ENCODE measurements at places on chromosomes 1 and 21. TPM values are rescaled to one million over a fixed set of nuclear protein-coding genes. Genes with fewer than 3 reads are reported as not detected.

DNA sequence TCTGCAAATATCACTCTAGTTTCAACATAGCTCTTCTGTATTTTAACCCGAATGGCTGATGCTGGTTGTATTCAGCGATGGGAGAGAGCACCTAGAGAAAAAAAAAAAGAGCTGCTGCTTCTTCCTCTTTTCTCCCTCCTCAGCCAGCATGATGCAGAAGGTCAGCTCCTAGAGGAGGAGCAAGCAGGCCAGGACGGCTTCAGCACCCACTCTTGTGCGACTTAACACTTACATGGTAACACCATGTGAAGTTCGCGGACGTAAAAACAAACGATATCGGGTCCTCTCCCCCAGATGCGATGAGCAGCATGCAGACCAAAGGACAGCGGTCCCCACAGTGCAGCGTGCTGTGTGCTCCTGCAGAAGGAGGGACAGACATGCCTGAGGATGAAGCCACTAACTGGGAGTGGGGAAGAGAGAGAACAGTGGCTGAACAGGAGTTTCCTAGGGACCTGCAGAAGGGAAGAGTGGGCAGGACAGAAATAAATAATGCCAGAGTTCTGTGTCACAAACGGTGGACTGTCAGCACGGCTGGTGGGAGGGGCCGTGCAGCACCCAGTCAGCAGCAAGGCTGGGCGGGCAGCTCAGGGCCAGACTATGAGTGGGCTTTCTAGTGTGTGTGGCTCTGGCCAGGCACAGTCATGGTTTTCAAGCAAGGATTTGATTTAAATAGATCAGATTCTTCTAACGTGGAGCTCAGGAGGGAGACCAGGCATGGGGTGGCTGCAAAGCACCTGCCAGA lies 11.4 kb upstream of the B3GALT5 start:
- DNase-seq: no peak

GRCh38 chr1:183633676-183634343 lies 1.8 kb downstream of the ARPC5 start:
- DNase-seq: no peak

- no peak for DNase-seq
These were observed 508.0 kb downstream of the PLPP3 start for GRCh38 chr1:56071351-56071750.

GRCh38 chr1:229694053-229694693 lies 68.1 kb downstream of the URB2 start:
- peak; percentile 90 for DNase-seq

DNA sequence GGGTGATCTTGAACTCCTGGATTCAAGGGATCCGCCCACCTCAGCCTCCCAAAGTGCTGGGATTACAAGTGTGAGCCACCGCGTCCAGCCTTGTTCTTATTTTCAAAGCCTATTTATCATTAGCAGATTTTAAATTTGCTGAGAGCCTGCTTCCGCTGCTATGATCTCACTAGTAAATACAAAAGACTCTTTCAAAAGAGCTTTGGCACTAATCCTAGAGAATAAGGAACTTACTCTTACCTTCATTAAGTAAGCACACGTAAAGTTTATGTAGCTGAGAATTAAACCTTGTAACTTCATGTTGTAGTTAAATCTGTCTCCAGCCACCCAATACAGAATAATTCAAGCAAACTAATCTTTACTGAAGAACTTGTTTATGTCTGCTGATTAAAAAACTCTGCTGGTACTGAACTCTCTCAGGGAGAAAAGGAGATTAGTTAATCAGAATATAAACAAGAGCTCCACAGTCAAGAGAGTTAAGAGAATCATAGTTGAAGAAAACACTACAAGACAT lies 72.3 kb downstream of the RUSC1 start:
- no peak for DNase-seq

- peak; percentile 73 for DNase-seq
These were observed 458 bp upstream of the ALPL start for GRCh38 chr1:21508580-21509350.

DNA sequence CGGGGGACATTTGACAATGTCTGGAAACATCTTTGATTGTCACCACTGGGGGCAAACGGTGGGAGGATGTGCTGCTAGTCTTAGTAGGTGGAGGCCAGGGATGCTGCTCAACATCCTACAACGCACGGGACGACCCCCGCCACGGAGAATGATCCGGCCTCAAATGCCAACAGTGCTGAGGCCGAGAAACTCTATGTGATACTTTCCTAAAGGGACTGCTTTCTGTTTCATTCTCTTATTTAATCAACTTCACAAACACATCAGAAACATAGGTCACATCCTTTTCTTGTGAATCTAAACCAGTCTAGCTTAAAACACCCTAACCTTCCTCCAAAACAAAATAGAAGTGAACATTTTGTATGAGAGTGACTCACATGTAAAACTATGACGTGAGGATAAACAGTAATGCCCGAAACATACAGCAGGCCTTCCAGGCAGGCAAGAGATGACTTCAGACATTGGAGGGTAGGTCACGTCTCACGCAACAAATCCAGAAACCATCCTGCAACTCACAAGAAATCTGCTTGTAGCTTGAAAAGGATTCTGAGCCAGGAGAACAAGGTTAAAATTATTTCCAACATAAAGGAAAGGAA lies 37.2 kb upstream of the ETS2 start:
- no peak for DNase-seq

GRCh38 chr1:156502391-156502893 lies 1.9 kb upstream of the MEF2D start:
- no peak for DNase-seq

DNA sequence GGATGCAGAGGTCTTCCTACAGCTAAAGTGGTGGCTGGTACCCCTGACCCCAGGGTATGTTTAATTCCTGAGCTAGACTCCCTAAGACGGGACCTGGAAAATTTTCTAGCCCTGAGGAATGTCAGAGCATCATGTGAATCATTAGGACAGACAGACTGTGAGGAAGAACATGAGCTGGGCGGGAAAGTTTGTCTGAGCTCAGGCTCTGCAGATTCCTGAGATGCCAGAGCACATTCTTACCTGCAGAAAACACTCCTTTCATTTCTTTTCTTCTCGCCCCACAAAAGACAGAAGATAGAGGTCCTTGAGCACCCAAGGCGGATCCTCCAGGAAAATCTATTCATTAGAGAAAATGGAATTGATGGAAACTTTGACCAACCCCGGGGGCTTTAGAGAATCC lies 6.5 kb downstream of the CAPN2 start:
- no peak for DNase-seq

GRCh38 chr1:7393136-7393535 lies 378.0 kb upstream of the VAMP3 start:
- DNase-seq: no peak

- DNase-seq: no peak
These were observed 69.6 kb downstream of the DMAP1 start for GRCh38 chr1:44282704-44283426.

DNA sequence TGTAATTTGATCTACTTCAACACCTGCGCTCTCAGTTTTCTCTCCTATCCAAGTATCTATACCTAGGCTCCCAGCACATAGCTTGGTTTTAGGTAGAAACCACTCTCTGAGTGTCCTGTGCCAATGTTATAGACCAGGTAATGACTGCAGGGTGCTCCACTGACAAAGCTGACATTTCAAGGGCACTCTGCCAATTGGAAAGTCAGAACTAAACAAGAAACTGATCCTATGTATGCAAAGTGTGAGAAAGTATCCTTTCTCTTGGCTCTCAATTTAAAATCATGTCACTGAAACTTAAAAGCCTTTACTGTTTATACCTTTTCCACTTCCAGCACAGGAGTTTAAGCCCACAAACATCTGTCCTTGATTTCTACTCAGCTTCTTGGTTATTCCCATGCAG lies 45.0 kb upstream of the AIM2 start:
- DNase-seq: no peak

- DNase-seq: no peak
These were observed 392.3 kb downstream of the CAMTA1 start for GRCh38 chr1:7177438-7178146.

- no peak for DNase-seq
These were observed 566.1 kb downstream of the PTPRU start for GRCh38 chr1:29802181-29803068.

DNA sequence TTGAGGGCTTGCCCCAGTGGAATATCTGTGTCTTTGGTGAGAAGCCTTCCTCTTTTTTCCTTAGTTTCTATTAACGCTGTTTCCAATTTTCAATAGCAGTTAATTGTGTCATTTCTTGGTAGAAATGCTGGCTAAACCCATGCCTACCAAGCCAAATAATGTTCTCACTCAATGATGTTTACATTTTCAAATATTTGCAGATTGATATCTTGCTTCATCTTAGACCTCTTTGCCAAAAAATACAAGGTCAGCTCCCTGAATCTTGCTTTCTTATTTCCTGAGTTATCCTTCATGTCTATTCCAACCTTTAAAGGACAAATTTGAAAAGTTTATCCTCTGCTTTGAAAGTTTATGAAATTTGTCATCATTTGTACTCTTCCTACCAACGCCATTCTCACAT lies 5.1 kb downstream of the KCNJ15 start:
- no peak for DNase-seq

GRCh38 chr1:61534847-61535246 lies 190.1 kb downstream of the TM2D1 start:
- DNase-seq: no peak

- DNase-seq: no peak
These were observed 30.1 kb downstream of the RCC2 start for GRCh38 chr1:17409391-17409811.

GRCh38 chr1:209355415-209355814 lies 228.1 kb upstream of the CAMK1G start:
- no peak for DNase-seq

DNA sequence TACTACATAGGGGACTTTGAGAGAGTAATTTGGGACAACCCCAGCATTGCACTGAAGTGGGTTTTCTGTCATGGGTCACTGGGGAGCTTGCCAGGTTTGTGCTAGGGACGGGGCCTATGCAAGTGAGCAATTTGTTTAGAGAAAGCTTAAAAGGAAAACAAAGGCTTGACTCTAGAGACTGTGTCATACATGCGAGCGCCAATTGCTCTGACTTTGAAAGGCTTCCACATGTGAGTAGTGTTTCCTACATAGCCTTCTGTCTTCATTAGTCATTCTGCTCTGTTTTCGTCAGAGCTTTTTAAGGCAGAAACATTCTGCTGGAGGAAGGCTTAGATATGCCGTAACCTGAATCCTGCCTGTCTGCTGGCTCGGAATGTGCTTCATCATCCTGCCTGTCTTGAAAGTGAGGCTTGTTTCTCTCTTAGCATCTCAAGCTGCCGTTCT lies 28.4 kb downstream of the TRIM45 start:
- DNase-seq: no peak

DNA sequence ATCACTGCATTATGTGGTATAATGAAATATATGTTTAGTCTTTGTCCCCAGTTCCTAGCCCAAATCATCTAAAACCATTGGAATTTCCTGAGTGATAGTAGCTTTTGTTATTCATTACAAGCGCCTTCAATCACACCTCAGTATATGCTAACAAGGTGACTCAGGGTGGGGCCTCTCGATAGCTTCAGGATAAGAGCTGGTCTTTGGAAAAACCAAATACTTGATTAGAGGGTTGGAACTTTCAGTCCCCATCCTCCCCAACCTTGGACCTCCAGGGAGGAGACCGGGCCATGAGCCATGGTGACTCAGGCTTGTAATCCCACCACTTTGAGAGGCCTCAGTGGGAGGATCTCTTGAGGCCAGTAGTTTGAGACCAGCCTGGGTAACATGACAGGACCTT lies 5.1 kb upstream of the BRDT start:
- no peak for DNase-seq

- DNase-seq: peak; percentile 46
These were observed 948 bp downstream of the TXLNA start for GRCh38 chr1:32180186-32181060.

- DNase-seq: no peak
These were observed 5.3 kb upstream of the C1orf115 start for GRCh38 chr1:220684890-220685289.

GRCh38 chr1:185652348-185652747 lies 81.8 kb upstream of the HMCN1 start:
- DNase-seq: no peak

GRCh38 chr1:44621841-44622286 lies 52.4 kb downstream of the TMEM53 start:
- DNase-seq: no peak

DNA sequence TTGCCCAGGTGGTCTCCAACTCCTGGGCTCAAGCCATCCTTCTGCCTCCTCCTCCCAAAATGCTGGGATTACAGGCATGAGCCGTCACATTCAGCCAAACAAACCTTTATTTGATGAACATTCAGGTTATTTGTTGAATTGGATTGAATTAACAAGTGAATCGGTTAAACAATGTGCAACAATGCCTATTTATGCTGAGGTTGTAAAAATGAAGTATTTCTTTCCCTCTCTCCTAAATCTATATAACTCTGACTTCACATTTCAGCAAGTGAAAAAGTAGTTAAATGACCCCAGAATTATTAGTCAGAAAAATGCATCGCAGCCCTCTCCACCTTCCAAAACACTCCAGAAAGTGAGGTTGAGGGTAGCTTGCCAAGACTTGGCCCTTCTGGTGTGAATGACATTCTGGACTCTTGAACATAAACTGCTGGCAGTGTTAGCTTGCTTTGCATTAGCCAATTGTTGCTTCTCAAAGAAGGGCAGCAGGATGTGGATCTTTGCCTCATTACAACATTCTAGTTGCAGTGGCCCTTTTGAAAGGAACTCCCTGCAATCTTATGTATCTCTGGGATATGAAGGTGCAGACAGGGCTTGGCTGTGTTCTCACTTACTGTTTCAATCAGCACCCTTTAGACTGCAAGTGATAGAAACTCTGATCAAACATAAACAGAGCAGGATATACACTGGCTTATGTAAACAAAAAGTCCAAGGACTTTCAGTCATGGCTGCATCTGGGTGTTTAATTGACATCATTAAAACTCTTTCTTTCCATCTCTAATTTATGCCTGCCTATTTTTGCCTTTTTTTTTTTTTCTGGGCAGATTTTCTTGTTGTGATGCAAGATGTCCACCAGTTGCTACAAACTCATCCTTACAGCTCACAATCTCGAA lies 22.4 kb downstream of the EDN2 start:
- no peak for DNase-seq

DNA sequence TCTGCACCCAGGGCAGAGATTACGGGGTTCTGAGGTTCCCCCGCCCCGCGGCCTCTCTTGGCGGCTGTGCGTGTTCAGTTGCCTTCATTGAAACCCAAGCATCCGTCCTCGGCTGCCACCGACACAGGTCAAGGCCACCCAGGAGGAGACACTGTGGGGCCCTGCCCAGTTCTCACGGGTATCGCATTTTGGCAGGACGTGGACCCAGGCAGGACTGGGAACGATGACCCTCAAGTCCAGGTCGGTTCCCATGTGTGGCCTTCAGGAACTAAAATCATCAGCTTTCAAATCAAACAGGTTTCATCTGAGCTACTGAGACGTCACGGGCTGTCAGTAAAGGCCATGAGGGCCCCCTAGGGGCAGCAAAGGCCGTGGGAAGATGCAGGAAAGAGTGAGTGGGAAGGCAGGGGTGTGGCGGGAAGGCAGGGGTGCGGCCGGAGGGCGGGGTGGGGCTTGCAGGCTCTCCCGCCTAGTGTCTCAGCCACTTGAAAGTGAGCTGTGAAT lies 7.0 kb upstream of the C1orf174 start:
- DNase-seq: no peak

Gene KRTAP19-1
- polyA plus RNA-seq: not detected

Gene FCN3
- polyA plus RNA-seq: 20.6 TPM

Gene PTGS2
- 2.9 TPM for polyA plus RNA-seq
